Fibroblast of skin of back (primary cell): ENCODE measurements at places on chromosomes 3 and 15.

GRCh38 chr3:134313847-134314587 lies 60.2 kb downstream of the AMOTL2 start:
- DNase-seq: no peak

- no peak for DNase-seq
Measured at GRCh38 chr3:29164825-29165224, 116.0 kb upstream of the RBMS3 start.

- no peak for DNase-seq
Measured at GRCh38 chr15:33084661-33085060, 109.9 kb downstream of the FMN1 start.

GRCh38 chr3:69240651-69241568 lies 118.5 kb upstream of the LMOD3 start:
- no peak for DNase-seq

GRCh38 chr3:18838758-18839157 lies 309.6 kb upstream of the KCNH8 start:
- no peak for DNase-seq

GRCh38 chr15:31261266-31262142 lies 65.1 kb upstream of the KLF13 start:
- no peak for DNase-seq

GRCh38 chr3:56704706-56705105 lies 21.6 kb upstream of the TASOR start:
- DNase-seq: no peak

GRCh38 chr3:66404197-66404596 lies 96.6 kb downstream of the LRIG1 start:
- no peak for DNase-seq

GRCh38 chr3:40465111-40465407 lies 7.9 kb downstream of the RPL14 start:
- no peak for DNase-seq

- DNase-seq: no peak
Measured at GRCh38 chr3:184603151-184604030, 41.8 kb downstream of the EPHB3 start.

GRCh38 chr3:150666167-150666566 lies 37.6 kb downstream of the ERICH6 start:
- DNase-seq: no peak

- DNase-seq: no peak
Measured at GRCh38 chr3:194064380-194065332, 71.3 kb upstream of the HES1 start.

GRCh38 chr3:71705681-71706080 lies 19.5 kb downstream of the EIF4E3 start:
- DNase-seq: no peak

DNA sequence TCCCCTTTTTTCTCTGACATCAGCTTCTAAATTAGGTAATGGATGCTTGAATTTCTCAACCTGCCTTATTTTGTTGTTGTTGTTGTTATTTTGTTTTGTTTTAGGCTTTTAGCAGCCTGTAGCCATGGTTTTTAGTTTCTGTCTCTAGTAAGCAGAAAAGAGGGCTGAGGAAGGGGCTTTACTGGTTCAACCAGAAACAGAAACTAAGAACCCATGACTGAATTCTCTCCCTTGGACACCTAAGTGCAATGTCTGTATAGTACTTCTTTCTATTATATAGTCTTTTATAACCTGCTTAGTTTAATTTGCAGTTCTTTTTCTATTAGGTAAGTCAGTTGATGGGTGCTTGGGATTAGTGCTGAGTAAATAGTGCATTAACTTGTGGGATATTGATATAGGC lies 129.0 kb downstream of the BBX start:
- no peak for DNase-seq

DNA sequence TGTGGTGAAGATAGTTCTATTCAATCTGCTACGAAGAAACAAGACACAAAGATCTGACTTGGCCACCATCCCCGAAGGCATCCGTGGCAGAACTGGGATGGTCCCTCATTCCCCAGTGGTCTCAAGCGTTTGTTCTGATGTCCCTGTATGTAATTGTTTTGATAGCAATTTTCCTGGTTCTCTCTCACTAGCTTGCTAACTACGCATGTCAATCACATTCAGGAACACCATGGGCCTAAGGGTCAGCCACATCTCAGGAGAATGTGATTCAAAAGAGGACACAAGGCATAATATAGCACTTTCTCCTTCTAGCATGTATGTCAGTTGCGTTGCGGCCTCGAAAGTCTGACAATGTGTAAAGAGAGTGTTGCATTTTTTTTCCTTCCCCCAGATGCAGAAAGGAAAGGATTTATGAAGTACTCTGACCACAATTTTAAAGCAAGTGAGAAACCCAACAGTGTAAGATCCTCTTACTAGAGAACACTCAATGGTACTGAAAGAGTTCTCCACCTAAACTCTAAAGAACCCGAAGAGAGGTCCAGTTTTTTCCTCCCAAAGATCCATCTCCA lies 32.0 kb upstream of the TCF12 start:
- no peak for DNase-seq

DNA sequence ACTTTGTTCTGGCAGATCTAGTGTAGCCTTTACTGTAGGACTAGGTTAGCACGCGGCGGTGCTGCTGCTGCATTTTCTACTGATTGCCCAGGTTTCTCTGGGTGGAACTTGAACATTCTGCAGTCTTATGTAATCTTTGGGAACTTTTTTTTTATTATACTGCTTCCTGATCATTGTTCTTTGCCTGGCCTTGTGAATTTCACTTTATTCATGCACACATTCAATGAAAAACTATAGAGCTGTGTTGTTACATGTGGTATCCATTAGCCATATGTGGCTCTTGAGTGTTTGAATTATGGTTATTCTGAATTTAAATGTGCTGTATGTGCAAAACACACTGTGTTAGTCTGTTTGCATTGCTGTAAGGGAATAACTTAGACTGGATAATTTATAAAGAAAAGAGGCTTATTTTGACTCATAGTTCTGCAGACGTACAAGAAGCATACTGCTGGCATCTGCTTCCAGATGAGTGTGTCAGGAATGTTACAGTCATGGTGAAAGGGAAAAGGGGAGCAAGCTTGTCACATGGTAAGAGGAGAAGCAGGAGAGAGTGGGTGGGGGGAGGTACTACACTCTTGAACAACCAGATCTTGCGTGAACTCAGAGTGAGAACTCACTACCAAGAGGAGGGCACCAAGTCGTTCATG lies 26.5 kb downstream of the MEF2A start:
- DNase-seq: peak; percentile 69

GRCh38 chr3:108380128-108380795 lies 83.9 kb downstream of the HHLA2 start:
- no peak for DNase-seq

DNA sequence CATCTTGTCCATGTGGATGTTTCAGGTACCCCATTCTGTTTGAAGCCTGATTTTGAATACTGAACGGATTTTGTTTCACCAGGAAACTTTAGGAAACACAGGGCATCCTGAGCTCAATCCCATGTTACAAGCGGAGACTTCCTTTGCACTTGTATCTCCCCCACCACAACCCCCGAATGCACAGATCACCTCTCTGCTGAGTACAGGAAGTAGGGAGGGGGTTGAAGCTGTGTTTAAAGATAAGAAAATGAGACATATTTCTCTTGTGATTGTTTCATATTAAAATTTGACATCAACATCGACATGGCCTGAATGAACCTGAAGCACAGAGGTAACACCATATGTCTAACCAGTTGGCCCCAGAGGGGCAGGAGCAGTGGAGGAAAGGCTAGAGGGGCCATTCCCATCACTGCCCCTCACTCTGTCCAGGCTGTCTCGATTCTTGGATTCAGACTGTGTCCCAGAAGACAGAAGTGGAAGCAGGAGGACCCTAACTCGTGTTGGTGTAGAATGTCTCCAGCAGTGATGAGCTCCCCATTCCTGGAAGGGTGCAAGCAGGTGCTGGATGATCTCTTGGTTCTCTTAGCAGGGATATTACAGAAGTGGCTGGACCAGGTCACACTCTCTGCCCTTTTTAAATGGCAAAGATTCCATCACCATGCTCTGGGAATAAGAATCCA lies 59.6 kb upstream of the IQSEC1 start:
- no peak for DNase-seq

DNA sequence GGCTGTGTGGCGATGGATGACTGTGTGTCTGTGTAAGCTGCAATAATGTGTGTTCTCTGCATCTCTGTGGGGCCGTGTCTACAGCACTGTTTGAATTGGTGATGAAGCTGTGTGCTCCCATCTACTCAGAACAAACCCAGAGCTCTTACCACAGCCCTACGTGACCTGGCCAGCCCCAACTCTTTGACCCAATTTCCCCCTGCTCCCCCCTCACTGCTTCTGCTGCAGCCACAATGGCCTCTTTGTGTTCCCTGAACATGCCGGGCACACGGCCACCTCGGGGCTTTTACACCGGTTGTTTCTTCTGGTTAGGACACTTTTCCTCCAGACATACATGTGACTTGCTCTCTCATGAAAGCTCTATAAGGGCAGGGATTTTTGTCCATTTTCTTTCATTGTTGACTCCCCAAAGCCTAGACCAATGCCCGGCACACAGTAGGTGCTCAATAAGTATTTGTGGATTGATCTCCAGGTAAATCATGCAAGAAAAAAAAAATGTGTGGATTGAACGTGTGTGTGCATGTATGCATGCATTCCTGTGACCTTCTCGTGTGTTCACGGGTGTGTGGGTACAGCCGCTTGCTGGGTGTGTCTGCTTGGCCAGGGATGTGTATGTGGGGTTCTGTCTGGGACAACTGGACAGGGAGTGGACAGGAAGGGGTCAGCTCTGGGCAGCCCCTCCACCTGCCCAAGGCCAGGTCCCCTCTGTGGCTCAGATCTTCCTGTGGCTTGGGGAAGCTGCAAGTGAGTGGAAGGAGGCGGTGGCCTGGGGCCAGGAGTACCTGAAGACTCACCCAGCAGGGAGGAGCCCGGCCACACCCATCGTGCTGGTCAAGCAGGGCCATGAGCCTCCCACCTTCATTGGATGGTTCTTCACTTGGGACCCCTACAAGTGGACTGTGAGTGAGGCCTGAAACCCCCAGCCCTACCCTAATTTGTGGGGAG lies 14.8 kb downstream of the VILL start:
- DNase-seq: no peak

- DNase-seq: peak; percentile 75
Measured at GRCh38 chr3:21705769-21706168, 45.2 kb downstream of the ZNF385D start.

DNA sequence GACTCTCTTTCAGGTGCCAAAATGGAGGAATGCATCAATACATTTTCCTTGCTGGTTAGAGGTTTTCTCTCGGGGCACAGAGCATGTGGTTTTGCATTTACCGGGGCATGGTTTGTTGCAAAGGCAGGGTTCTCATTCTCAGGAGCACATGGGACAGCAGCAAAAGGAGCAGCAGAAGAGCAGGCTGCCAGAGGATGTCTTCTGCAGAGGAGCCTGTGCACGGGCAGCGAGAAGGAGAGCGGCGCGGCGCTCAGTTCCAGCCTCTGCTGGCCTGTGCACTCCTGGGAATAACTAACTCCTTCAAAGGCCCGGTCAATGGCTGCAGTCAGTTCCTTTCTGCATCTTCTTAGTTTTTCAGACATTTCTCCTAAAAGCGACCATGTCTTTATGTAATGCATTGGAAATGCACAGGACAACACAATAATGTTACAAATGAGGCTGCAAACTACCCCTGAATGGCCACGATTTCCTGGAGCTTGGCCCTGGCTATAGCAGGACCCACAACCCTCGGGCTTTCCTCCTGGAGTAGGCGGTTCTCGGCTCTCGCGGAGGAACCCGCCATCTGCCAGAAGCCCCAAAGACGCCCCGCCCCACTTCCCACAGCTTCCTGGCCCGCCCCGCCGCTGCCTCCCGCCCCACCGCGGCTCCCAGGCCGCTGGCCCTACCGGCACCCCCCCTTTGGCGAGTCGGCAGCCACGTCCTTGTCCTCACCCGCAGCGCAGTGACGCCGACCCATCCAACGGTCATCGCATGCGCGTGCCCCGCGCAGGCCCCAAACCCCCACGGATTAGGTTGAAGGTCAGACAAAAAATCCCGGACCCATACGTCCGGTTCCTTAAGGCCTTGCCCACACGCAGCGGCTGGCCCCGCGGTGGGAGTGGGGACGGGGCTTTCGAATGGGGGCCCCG lies at the start of gene C3orf62:
Gene C3orf62 (minus strand): TSS at position 758 of the 908 bp plus-strand sequence. CDS start 360 bp downstream, at position 398.
- DNase-seq: peak; percentile 85

GRCh38 chr15:93200081-93200836 lies 111.2 kb upstream of the RGMA start:
- no peak for DNase-seq

GRCh38 chr15:58918239-58918638 lies 15.2 kb downstream of the SLTM start:
- DNase-seq: no peak

GRCh38 chr3:108114423-108115065 lies 23.7 kb upstream of the CD47 start:
- DNase-seq: no peak

DNA sequence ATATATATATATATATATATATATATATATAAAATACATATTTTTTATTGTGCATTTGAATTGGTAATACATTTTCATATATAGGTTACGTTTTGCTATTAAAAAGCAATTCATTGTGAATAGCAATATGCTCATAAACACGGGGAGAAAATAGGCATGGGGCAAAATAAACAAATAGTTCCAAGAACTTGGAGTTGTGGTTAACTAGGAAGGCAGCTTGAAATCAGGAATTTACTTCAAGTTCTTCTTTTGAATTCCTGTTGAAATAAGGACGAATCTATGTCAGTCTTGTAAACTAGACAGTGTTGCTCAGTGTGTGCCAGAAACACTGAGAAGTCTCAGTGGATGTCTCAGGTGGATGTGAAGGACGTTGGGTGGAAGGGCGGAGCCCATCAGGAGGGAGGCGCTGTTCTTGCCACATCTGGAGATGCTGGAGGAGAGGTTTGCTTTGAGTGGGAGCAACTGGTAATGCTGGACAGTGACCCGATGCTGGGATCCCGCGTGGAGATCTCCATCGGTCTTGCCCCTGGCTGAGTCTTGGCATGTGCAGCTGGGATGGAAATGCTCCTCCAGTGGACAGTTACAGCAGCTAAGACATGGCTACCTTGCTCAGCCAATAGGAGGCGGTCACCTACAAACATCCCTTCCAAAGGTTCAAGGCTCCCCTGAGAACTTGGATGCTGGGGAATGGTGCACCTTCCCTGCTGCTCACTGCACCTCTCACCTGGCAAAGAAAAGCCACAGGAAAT lies 2.5 kb downstream of the IL16 start:
- DNase-seq: no peak

GRCh38 chr15:57537488-57538264 lies 54.0 kb upstream of the MYZAP start:
- DNase-seq: no peak

GRCh38 chr3:4322635-4323034 lies 19.5 kb downstream of the SETMAR start:
- DNase-seq: peak; percentile 51
